Activated CD8-positive, alpha-beta T cell treated with anti-CD3 and anti-CD28 coated beads for 36 hours (primary cell): ENCODE measurements at places on chromosomes 6 and 20.

DNA sequence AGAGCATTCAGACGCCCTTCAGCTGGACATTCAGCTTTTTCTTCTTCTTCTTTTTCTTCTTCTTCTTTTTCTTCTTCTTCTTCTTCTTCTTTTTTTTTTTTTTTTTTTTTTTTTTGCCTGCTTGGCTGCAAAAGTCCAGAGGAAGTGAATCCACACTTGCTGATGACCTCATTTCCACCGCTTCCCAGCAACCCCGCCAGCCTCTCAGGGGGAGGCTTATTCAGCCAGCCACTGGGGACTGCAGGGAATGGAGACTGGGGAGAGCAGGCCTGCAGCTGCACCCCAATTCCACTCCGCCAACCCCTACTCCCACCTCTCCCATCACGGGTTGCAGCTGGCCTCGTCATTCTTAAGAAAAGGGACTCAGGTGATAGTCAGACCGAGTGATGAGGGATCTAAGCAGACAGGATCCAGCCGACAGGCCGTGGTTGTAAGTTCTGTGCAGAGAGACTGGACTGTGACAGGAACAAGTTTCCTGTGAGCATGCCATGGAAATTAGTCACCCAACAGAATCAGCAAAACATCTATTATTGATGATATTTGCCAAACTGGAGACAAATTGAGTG lies 59.0 kb upstream of the QKI start:
- no peak overlapping the region for H3K27ac ChIP-seq
- no peaks in the 10 kb centered on the region for H3K4me1 ChIP-seq
- no peak overlapping the region for H3K4me3 ChIP-seq
- H3K27me3 ChIP-seq = peaks cover 2% of the 10 kb centered on the region

DNA sequence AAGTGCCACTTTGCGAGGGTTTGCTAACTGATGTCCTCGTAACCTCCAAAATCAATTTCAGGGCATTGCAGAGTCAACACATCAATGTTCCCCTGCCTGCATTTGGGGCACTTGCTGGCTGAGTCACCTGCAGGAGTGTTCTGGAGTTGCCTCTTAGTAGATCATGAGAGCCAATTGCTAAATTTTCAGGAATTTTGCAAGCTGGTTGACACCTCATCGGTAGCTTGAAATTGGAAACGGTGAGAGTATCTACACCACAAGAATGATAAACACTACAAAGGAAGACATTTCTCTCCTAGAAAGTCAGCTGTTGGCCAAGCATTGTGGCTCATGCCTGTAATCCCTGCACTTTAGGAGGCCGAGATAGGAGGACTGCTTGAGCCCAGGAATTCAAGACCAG lies 10.8 kb upstream of the BFSP1 start:
- no peak for DNase-seq
- no peak overlapping the region for H3K27ac ChIP-seq
- no peaks in the 10 kb centered on the region for H3K36me3 ChIP-seq
- H3K27me3 ChIP-seq = peaks cover 18% of the 10 kb centered on the region
- peaks cover 5% of the 10 kb centered on the region for H3K4me1 ChIP-seq
- no peak overlapping the region for H3K4me3 ChIP-seq

GRCh38 chr20:2858591-2858990 lies 14.7 kb upstream of the PTPRA start:
- peaks cover 2% of the 10 kb centered on the region for H3K36me3 ChIP-seq
- DNase-seq = no peak
- no peaks in the 10 kb centered on the region for H3K4me1 ChIP-seq
- H3K27me3 ChIP-seq = no peaks in the 10 kb centered on the region
- H3K4me3 ChIP-seq = no peak overlapping the region

DNA sequence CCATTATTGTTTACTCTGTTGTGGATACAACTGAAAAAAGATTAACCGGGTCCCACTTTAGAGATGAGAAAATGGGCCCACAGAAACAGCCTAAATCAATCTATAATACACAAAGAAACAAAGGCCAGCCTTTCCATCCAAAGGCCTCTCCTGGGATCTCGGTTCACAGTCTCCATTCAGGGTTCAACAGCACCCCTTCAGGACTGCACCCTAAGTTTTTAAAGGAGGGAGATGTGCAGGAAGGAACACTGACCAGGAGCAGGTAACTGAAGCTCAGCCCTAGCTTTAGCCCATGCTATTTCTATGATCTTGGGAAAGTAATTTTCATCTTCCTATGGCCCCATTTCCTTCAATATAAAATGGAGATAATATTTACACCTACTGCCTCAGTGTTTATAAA lies 147.7 kb downstream of the BTBD9 start:
- DNase-seq = no peak
- peaks cover 3% of the 10 kb centered on the region for H3K4me1 ChIP-seq
- no peaks in the 10 kb centered on the region for H3K27me3 ChIP-seq
- no peak overlapping the region for H3K4me3 ChIP-seq
- no peak overlapping the region for H3K27ac ChIP-seq
- H3K36me3 ChIP-seq = no peaks in the 10 kb centered on the region

- no peak overlapping the region for H3K4me3 ChIP-seq
- H3K27me3 ChIP-seq = peaks cover 5% of the 10 kb centered on the region
- no peaks in the 10 kb centered on the region for H3K36me3 ChIP-seq
- DNase-seq = no peak
Observed at GRCh38 chr6:125598422-125598821, 151.0 kb upstream of the HEY2 start.
